ENCODE measurements at places on chromosomes 4 and X.

DNA sequence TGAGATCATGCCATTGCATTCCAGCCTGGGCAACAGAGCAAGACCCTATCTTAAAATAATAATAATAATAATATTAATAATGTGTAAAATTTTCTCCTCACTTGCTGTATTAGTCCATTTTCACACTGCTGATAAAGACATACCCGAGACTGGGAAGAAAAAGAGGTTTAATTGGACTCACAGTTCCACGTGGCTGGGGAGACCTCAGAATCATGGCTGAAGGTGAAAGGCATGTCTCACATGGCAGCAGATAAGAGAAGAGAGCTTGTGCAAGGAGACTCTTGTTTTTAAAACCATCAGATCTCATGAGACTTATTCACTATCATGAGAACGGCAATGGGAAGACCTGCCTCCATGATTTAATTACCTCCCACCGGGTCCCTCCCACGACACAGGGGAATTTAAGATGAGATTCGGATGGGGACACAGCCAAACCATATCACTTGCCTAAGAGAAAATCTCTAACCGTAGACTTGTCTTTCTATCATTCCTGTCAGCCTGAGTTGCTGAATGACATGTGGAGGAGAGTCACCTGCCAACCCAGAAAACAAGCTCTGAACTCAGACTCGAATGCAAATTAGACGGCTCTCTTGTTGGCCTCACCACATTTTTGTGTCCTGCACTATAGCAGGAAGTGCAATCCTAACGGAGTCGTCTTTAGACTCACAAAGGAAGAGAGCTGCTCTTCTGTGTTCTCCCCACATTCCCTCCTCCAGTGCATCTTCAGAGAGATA lies 51.9 kb upstream of the DCTD start:
- DNase-seq, result peak; percentile 26

- no peak for DNase-seq
Measured at GRCh38 chr4:48228949-48229348, 40.7 kb downstream of the TEC start.

DNA sequence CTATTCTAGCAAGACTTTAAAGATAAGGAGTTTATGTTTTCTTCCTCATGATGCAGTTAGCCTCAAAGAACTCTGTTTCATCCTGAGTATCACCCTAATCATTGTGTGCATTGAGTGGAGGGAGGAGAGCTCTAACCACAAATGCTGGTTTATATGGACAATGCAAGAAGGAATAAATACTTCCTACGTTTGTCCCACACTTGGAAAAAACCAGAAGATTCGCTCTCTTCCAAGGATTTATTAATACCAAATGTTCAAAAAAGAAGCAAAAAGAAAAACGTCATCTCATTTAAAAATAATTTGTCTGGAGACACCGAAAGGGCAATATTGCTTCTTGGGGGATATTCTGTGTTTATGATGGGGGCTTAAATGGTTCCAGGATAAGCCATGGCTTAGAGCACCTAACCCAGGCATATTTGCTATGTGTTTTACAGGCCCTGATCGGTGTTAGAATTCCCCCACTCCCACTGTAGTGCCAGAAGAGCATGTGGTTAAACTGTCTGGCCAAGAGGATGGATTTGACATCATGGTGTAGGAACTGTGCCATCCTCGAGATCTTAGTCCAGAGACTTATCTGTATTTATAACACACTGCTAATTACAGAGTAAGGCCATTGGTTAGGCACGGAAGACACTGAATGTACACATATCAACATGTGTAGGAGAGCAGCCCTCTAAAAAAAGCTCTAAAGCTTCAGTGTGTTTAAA lies 227.2 kb downstream of the ANK2 start:
- no peak for DNase-seq

DNA sequence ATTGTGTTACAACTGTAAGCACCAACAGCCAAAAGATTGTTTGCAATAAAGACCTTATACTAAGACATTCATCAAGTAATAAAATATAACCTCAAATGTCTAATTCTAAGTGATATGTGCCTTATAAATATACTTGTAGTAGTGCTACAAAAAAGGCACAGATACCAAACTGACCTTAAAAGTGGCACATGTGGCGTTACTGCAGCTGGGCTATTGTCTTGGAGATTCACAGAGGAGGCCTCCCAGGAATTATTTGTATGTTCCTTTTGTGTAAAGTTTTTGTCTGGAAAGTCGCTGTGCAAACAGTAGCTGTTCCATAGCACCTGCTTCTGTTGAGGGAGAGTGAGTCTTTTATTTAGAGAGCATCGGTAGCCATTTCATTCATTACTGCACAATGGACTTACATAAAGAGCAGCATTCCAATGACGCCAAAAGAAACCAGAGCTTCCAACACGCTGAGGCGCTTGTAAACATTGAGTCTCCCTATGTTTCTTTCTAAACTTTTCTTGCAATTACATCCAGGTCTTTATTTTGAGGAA lies 143.7 kb downstream of the RPA4 start:
- DNase-seq, result peak; percentile 89

DNA sequence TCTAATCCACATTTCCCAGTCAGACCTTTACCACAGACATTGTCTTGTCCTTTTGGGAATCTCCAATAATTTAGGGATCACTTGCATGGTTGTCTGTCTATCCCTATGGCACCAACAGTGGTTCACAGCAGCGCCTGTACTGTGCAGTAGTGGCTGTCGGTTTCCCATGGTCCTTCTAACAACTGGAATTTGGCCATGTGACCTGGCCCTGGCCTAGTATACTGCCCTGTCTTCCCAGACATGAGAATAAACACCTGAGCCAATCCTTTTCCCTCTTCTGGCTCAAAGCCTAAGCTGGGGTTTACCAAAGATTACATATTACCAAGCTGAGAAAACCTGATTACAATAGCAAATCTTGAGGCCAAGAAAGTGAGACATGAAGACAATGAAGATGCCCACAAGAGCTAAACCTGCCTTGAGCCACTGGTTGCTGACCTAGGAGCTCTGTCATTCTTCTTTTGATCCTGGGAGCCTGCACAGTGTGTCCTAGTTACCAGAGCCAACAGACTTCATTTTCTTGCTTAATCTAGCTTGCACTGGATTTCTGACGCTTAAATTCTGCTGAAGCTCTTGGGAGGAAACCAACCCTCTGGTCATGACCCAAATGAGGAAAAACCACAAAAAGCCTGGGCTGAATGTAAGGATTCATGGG lies 92.1 kb downstream of the SCD5 start:
- no peak for DNase-seq

DNA sequence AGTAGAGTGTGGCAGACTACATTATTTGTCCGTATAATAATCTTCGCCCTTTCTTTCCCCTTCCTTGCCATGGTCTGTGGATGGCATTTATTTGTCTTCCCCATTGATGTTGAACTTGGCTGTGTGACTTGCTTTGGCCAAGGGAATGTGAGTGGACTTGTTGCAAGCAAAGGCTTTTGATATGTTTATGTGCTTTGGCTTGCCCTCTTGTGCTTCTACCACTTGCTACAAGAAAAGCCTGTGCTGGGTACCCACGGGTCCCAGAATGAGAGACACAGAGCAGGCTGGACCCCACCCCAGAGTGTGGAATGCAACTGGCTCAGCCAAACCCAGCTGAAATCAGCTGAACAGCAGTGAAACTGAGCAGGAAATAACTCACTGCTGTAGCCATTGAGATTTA lies 63.0 kb downstream of the FAM184B start:
- DNase-seq, result no peak

GRCh38 chrX:111443946-111444345 lies 32.0 kb upstream of the DCX start:
- no peak for DNase-seq

GRCh38 chrX:152445926-152446325 lies 5.2 kb downstream of the GABRA3 start:
- no peak for DNase-seq

DNA sequence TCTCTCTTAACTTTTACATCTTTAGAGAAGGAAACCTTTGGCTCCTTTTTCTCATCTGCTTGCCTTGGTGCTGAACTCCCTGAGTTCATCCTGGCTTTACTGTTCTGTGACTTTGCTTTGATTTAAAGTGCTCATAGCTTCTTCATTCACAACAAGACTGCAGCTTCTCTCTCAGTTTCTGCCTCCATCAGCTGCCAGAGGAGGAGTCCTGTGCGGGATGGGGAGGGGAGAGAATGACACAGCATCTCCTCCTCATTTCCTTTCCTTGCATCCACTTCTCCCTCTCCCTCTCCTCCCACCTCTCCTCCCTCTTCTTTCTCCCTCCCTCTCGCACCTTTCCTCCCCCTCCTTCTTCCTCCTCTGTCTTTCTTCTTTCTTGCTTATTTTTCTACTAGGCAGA lies 42.0 kb downstream of the CBLL2 start:
- DNase-seq, result no peak

GRCh38 chr4:138178566-138178965 lies 63.6 kb downstream of the SLC7A11 start:
- no peak for DNase-seq

- DNase-seq, result peak; percentile 12
Measured at GRCh38 chr4:172601195-172601594, 567.4 kb upstream of the GALNT7 start.

DNA sequence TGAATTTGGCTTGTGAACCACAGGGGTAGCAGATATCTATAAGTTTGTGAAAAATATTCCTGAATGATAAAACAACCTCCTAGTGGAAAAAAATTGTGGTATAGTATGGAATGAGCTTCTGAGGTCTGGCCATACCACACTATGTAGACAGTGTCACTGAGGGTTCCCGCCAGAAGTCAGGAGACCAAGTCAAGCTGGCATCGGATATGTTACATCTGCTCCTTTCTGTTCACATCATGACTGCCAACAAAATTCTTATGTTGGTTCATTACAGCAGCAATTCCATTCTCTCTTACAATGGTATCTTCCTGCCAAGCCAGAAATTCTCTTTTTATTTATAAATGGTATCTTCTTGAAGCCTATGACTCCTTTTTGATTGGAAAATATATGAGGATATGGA lies 273.0 kb downstream of the PPP3CA start:
- no peak for DNase-seq

All from NCI-H345 (cell line).